ENCODE measurements at places on chromosomes 3 and 15. TPM values are rescaled to one million over a fixed set of nuclear protein-coding genes. Genes with fewer than 3 reads are reported as not detected.
A peak's percentile ranks its signal among the peaks of the same experiment; 100 is the strongest.

GRCh38 chr3:104368760-104369159, 997.9 kb upstream of the ALCAM start:
- no peaks in the 10 kb centered on the region for H3K27me3 ChIP-seq
- DNase-seq, result no peak
- H3K4me1 ChIP-seq, result no peaks in the 10 kb centered on the region
- H3K36me3 ChIP-seq, result no peaks in the 10 kb centered on the region
- no peak overlapping the region for H3K4me3 ChIP-seq
- H3K27ac ChIP-seq, result no peak overlapping the region

GRCh38 chr3:45350680-45351079, 37.7 kb upstream of the LARS2 start:
- no peak overlapping the region for H3K4me3 ChIP-seq
- no peaks in the 10 kb centered on the region for H3K36me3 ChIP-seq
- no peaks in the 10 kb centered on the region for H3K4me1 ChIP-seq
- H3K27ac ChIP-seq, result no peak overlapping the region

The RETNLB gene
- not detected for total RNA-seq

- peaks cover 13% of the 10 kb centered on the region for H3K4me1 ChIP-seq
- DNase-seq, result peak; percentile 75
- H3K27me3 ChIP-seq, result no peaks in the 10 kb centered on the region
- H3K36me3 ChIP-seq, result no peaks in the 10 kb centered on the region
- no peak overlapping the region for H3K27ac ChIP-seq
Observed at GRCh38 chr3:46845860-46846623, 17.2 kb downstream of the MYL3 start.

GRCh38 chr3:193816656-193817311, 223.8 kb downstream of the OPA1 start:
- H3K27me3 ChIP-seq, result no peaks in the 10 kb centered on the region
- no peak for DNase-seq

The PXYLP1 gene
- total RNA-seq, result 9.8 TPM

DNA sequence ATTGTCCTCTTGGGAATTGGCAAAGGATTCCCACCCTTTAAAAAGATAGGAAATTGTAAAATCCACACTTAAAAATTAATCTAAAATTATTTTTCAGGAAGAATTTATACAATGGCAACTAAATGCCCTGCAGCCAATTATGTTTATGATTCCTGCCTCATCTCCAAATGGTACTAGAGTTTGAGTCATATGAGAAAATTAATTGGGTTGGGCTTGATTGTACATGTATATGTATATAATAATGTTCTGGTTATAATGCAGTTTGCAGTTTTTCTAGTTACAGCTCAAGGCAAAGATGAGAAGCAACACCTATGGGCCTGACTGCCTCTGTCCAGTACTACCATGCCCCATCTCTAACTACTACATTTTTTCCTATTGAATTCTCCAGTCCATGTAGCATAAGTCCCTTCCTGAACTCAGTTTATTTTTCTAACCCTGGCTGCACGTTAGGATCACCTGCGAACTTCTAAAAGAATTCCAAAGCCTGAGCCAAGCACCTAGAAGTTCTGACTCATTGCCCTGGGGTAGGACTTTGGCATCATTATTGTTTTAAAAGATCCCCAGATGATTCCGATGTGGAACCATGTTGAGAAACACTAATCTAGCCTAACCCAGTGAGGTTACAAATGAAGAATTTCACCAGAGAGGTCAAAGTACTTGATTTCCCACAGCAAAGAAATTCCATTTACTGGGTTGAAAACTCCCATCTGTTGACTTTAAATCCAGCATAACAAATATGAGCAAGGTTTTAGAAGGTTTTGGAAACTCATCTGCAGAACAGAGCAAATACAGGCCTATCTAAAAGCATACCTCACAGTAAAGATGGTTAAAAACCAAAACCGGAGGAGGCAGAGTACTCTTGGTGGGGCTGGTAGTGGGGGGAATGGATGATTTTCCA, 19.4 kb downstream of the TGFBR2 start:
- H3K4me3 ChIP-seq, result no peak overlapping the region
- no peaks in the 10 kb centered on the region for H3K27me3 ChIP-seq
- DNase-seq, result no peak
- H3K4me1 ChIP-seq, result peaks cover 89% of the 10 kb centered on the region

- no peak overlapping the region for H3K27ac ChIP-seq
- H3K27me3 ChIP-seq, result peaks cover 17% of the 10 kb centered on the region
- H3K4me1 ChIP-seq, result peaks cover 24% of the 10 kb centered on the region
- H3K4me3 ChIP-seq, result no peak overlapping the region
- no peaks in the 10 kb centered on the region for H3K36me3 ChIP-seq
Observed at GRCh38 chr3:19149368-19149767, 1.1 kb downstream of the KCNH8 start.

DNA sequence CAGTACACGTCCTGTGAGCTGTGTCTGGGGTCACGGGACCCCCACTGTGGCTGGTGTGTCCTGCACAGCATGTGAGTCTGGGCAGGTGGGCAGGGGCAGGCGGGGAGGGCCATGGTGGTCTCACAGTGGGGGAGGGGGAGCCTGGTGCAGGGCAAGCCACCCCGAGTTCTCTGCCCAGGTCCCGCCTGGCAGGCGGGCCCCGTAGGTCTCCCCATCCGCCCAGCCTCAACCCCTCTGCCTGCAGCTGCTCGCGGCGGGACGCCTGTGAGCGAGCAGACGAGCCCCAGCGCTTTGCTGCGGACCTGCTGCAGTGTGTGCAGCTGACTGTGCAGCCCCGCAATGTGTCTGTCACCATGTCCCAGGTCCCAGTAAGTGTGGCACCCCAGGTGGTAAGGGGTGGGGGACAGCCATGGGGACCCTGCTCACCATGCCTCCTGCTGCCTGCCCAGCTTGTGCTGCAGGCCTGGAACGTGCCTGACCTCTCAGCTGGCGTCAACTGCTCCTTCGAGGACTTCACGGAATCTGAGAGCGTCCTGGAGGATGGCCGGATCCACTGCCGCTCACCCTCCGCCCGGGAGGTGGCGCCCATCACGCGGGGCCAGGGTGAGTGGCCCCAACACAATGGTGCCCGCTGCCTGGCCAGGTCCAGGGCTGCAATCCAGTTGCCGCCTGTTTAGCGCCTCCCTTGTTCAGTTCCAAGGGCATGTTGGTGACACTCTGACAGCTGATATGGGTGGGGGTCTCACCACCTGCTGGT, 21.9 kb downstream of the PLXNA1 start:
- no peak for DNase-seq
- H3K27me3 ChIP-seq, result no peaks in the 10 kb centered on the region
- H3K4me1 ChIP-seq, result no peaks in the 10 kb centered on the region

The NAALADL2 gene
- total RNA-seq, result not detected

The IQCF5 gene
- total RNA-seq, result not detected

The CCDC66 gene
- total RNA-seq, result 74.5 TPM

DNA sequence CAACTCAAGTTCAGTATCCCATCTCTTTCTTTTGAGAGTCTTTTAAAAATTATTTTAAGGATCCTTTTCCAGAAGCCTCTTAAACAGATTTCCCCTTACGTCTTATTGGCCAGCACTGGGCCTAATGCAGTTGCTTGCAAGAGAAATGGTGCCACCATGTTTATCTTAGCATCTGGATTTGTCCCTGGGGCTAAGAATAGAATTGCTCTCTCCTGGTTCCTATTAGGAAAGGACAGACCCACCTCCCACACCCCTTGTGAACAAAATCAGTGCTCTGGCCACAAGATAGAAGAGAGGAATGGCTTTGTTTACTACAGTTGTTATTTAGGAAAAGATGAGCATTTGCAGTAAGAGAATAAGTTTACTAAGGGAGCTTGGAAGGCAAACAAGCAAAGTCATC, 128.2 kb upstream of the CGNL1 start:
- no peak for DNase-seq
- H3K27me3 ChIP-seq, result no peaks in the 10 kb centered on the region
- peaks cover 50% of the 10 kb centered on the region for H3K36me3 ChIP-seq
- no peak overlapping the region for H3K4me3 ChIP-seq

DNA sequence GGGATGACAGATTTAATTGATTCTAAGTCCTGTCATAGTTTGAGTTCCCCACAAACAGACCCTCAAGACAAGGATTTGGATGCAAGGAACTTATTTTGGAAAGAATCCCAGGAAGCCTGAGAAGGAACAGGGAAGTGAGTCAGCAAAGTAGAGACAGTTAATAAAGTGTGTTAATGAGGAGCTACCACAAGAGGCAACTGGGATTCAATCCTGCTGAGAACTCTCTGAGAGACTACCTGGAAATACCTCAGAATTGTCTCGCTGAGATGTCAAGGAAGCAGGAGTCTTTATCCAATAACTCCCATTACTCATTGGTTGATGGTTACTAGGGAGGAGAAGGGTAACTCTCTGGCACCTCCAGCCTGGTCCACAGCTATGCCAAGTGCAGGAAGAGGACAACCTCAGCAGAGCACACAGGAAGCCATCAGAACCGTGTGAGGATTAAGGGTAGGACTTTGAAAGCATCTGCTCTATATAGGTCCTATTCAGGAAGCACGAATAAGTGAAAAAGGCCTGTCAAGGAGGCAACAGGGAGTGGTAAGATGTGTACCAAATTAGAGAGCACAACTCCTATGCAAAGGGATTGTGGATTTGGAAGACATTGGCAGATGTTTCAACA, 311.1 kb upstream of the KCNH8 start:
- H3K27ac ChIP-seq, result no peak overlapping the region
- no peaks in the 10 kb centered on the region for H3K36me3 ChIP-seq
- no peaks in the 10 kb centered on the region for H3K4me1 ChIP-seq
- no peak overlapping the region for H3K4me3 ChIP-seq
- no peak for DNase-seq

DNA sequence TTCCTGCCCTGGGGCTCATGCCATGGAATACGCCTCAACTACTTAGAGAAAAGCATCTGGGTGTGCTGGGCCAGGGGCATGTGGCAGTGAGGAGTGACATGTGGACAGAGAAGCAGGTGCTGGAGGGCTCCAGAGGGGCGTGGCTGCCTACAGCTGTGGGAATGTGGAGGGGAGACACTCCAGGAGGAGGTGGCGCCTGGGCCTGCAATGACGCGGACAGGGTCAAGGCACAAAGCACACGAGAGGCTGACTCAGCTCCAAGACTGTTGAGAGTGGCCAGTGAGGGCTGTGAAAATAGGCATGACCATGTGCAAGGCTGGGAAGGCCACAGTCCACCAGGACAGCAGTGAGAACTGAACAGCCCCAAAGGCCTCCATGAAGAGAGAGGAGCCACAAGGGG, 48.5 kb downstream of the PTH1R start:
- peaks cover 56% of the 10 kb centered on the region for H3K36me3 ChIP-seq
- DNase-seq, result no peak
- no peak overlapping the region for H3K27ac ChIP-seq
- H3K4me3 ChIP-seq, result no peak overlapping the region

GRCh38 chr3:100898681-100899080, 94.5 kb downstream of the ABI3BP start:
- no peaks in the 10 kb centered on the region for H3K4me1 ChIP-seq
- no peak for DNase-seq
- H3K27ac ChIP-seq, result no peak overlapping the region
- H3K4me3 ChIP-seq, result no peak overlapping the region

- peaks cover 7% of the 10 kb centered on the region for H3K4me1 ChIP-seq
- H3K27me3 ChIP-seq, result peaks cover 56% of the 10 kb centered on the region
- no peak for DNase-seq
- no peak overlapping the region for H3K4me3 ChIP-seq
Observed at GRCh38 chr15:96325541-96326327, 4.8 kb upstream of the NR2F2 start.

DNA sequence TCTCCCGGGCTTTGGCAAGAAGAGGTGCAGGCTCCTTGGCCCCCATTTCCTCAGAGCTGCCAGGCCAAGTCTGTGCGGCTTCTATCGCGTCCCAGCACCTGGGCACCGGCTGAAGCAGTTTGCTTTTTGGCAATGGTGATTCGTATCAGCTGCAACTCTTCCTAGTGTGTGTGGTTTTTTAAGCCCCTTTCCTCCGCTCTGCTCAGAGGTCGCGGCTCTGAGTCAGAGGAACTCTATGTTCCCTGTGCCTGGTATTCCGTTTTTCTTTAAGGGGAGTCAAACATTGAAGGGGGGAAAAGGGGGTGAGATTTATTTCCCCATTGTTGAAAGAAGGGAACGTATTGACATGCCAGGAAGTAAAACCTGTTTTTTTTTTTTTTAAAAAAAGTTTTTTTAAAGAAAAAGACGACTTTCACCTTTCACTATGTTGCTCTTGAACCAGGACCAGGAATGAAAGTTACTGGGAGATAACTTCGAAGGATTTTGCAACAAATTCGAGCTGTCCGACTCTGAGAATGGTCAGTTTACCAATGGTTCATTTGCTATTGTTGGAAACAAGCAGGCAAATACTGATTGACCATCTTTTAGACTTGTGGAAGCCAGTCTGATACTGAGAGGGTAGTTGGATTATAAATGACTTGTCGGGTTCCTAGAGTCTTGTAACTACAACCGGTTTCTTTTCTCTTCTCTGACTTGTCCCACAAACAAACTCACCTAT, 1.1 kb downstream of the ARMC8 start:
- H3K27ac ChIP-seq, result peak overlapping the region; percentile 80
- peaks cover 28% of the 10 kb centered on the region for H3K4me1 ChIP-seq
- H3K4me3 ChIP-seq, result peak overlapping the region; percentile 99
- no peaks in the 10 kb centered on the region for H3K27me3 ChIP-seq

- H3K4me3 ChIP-seq, result no peak overlapping the region
- H3K27me3 ChIP-seq, result no peaks in the 10 kb centered on the region
- no peak overlapping the region for H3K27ac ChIP-seq
- H3K36me3 ChIP-seq, result no peaks in the 10 kb centered on the region
- DNase-seq, result no peak
Observed at GRCh38 chr15:71333136-71333700, 217.9 kb downstream of the THSD4 start.

The CLDN18 gene
- not detected for total RNA-seq

GRCh38 chr15:51363383-51363782, 21.9 kb downstream of the GLDN start:
- H3K27me3 ChIP-seq, result no peaks in the 10 kb centered on the region
- DNase-seq, result no peak
- H3K27ac ChIP-seq, result no peak overlapping the region
- H3K4me3 ChIP-seq, result no peak overlapping the region

DNA sequence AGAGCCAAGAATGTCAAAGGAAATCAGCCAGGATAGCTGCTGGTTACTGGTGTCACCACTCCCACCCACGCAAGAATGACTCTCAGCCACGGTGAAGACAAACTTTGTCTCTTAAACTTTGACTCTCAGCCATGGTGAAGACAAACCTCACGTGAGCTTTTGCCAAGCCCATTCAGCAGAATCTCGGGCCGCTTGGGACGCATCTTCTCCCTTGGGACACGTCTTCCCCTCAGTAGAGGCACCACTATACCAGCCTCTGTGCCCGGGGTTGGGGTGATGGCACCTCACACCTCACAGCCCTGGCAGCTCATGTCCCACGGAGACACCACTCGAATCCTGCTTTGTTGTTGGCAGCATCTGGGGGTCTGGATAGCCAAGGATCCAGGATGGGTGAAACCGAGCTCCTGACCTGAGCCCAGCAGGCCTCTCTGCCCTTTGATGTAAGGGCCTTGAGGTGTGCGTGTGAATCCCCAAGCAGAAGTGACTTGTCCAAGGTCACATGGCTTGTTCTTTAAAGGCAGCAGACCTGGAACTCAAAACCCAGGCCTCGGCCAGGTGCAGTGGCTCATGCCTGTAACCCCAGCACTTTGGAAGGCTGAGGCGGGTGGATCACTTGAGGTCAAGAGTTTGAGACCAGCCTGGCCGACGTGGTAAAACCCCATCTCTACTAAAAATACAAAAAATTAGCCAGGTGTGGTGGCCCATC, 21.8 kb downstream of the RBPMS2 start:
- no peak for DNase-seq
- no peak overlapping the region for H3K4me3 ChIP-seq
- H3K27ac ChIP-seq, result no peak overlapping the region
